Panc1 (cell line): ENCODE measurements at places on chromosomes 7 and 10.

GRCh38 chr7:44078521-44078920 is 3.8 kb downstream of the POLM start:
- DNase-seq: no peak

DNA sequence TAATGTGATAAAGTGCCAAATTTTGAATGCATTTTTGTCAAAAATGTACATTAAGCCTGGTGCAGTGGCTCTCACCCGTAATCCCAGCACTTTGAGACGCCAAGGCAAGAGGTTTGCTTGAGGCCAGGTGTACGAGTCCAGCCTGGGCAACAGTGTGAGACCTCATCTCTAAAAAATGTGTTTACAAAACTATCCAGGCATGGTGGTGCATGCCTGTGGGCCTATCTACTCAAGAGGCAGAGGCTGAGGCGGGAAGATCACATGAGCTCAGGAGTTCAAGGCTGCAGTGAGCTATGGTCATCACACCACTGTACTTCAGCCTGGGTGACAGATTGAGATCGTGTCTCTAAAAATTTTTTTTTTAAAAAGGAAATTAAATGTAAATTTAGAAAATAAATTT is 18.5 kb upstream of the MGMT start:
- DNase-seq: no peak

DNA sequence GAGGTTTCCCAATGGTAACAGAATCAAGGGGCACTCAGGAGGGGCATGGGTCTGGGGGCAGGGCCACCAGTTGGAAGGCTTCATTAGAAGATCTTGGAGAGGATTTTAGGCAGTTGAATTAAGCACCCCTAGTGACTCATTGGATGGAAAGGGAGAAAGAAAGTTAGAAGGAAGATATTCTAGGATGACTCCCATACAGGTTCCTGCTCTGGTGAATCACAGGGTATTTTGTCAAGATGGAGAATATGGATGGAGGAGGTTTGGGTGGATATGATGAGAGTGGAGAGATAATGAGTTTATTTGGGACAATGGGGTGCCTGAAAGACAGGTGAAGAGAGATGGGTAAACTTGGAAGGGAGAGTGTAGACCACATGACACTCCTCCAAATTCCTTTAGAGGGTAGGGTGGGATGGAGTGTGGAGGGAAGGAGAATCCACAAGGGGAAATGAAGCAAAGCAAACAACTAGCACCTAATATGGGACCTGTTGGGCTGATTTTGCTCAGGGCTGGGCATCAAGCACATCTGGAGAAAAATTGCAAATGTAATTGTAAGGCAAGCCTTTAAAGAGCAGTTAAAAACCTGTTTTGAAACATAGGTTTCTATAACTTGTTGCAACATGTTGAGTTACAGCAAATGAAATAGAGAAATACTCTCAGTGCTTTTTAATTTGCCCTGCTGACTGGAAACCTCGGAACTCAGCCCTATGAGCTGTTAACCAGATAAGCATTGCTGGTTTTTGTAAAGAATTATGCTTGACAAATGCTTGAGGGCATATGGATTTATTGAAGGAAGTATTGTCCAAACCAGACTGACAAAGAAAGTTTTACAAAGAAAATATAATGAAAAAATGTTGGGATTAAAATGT is 2.9 kb upstream of the ENTPD7 start:
- no peak for DNase-seq

DNA sequence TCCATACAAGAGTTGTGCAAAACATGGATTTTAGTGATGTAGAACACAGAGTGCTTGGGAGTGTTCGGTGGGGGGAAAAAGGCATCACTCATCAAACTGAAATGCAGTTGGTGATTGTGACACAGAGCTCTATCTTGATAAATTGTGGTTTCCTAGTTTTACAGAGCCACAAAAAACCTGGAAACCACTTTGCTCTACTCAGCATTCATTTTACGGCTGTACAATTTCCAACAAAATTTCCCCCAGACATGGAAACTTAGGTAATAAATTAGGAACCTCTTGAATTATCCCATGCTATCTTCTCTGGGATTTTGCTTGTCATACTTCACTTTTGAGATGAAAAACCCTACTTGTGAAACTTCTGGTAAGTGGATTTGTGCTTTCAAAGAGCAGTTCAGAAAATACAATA is 614.9 kb upstream of the FZD8 start:
- DNase-seq: no peak
